NCI-H1417 (cell line): ENCODE measurements at places on chromosomes 11 and 22.

- DNase-seq: no peak
Observed at GRCh38 chr11:69666752-69667536, 8.2 kb downstream of the LTO1 start.

GRCh38 chr11:75481922-75482606, 43.7 kb downstream of the GDPD5 start:
- no peak for DNase-seq

DNA sequence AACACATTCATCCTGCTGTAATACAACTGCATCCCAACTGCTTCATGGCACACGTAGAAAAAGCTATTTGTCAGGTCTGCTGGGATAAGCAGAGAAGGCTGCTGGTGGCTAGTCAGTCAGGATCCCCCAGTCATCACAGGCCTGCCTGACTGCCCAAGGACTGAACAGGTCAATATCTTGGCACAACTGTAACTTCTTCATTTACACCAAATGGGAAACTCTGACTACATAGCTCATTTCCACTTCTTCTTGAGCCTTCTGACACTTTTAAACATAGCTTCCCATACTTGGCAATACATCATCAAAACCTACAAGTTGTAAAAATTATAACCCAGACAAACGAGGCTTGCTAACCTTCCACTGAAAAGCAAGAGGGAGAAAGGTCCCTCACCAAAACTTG, 2.8 kb downstream of the TMEM9B start:
- DNase-seq: no peak

GRCh38 chr11:48029681-48030290, 49.4 kb downstream of the PTPRJ start:
- DNase-seq: no peak

GRCh38 chr11:105381941-105382340, 227.9 kb upstream of the GRIA4 start:
- no peak for DNase-seq
